Esophagus mucosa (tissue), 1 donor: ENCODE measurements at places on chromosomes 12 and 14. TPM values are rescaled to one million over a fixed set of nuclear protein-coding genes. Genes with fewer than 3 reads are reported as not detected.

GRCh38 chr14:59093902-59094301 lies 94.6 kb upstream of the DAAM1 start:
- ATAC-seq: no peak

GRCh38 chr12:9041321-9041720 lies 52.0 kb downstream of the KLRG1 start:
- no peak for ATAC-seq

DNA sequence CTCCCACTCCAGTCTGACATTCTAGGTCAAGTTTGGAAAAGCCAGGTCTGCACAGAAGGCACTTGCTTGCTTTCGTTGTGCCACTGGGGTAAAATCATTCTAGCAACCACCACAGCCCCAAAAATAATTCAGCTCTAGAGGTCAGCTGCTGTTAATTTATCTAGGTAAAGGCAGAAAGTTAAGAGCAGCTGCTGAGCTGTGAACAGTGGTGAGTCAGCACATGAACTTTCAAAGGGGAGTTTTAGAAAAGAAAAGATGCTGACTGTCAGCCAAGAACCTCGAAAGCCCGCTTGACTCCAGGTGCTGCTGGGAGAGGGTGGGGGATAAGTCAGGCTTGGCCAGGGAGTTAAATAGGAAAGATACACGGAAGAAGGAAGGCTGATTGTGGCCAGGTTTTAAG lies 12.7 kb downstream of the CCDC197 start:
- ATAC-seq: peak; percentile 55

GRCh38 chr14:76007379-76007778 lies 21.8 kb downstream of the IFT43 start:
- no peak for ATAC-seq

DNA sequence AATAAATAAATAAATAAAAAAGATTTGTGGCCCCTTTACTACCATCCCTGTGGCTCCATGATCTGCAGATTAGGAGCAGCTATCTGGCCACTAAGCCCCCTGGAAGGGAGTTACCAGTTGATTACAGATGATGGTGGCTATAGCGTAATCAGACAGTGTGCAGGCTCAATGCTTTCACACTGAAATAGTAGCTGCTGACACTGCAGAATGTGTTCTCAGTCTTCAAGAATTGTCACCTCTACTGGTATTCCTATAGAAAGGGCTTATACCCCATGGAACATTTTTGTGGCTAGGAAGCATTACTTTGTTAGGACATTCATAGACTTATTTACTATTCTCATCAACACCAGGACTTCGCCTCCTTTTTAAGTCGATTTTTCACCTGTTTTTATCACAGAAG lies 30.9 kb downstream of the DCAF4 start:
- ATAC-seq: no peak

GRCh38 chr14:104115131-104115600 lies 23.2 kb upstream of the KIF26A start:
- no peak for ATAC-seq

DNA sequence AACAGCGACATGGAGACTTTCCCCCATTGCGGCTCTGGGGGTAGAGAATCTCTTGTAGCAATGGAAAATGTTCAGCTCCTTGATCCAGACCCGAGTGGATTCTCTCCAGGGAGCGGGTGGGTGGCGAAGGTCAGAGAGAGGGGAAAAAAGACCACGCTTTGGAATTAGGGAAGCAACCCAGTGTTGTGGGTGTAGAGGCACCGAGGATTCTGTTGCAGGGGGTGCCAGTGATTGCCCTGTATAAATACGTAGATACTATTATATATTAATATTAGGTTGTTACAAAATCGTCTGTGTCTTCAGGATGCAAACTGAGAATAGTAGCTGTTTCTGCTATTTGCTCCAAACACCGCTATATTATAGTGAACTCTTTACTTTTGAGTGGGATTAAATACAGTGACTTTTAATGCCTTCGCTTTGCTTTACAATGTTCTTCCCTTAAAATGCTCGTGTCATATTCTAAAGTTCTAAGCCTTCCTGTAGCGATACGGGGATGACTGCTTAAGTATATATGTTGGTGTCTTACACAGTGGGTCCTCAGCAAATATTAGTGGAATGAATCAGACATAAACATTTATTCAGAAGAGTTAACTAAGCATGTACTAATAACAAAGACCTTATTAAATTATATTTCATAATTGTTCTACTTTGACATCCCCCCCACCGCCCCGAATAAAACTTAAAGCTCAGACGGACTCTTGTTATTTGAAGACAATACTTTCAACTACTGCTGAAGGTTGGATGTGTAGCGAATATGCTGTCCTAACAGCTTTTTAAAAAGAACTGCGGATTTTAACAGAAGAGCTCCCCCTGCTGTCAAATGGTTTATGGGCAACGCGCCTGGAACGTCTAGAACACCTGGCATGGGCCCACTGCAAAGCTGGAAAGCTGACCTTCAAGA lies 136.4 kb upstream of the KRAS start:
- ATAC-seq: peak; percentile 49

DNA sequence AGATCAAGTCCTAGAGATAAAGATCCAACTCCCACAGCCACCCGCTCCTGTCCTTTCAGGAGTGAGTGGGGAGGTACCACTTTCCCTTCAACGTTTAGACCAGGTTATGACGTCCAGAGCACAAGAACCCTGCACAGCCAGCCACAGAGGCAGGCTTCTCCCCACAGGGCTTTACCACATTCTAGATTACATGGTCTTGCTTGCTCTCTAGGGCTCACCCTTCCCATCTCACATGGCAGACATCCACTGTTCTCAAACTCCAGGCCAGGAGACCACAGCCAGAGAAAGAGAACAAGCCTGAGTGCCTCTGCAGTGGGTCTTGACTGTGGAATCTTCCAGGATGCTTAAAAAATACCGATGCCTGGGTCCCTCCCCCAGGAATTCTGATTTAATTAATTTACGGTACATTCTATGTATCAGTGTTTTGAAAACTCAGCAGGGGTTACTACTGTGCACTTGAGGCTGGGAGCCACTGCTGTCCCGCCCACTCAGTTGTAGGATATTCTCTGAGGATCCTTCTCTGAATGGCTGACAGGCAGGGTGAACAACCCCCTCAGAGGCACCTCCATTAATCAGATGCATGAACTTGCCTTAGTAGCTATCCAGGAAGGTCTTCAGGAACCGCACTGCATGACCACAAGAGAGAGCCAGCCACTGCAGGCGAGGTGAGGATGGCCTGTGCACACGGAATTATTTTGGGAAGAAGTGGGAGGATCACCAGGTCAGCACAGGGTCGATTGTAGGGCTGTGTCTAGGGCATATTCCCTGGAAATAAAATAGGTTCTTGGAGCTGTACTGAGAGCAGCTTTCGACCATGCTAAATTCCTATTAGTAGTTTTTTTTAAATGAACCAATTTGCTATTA lies 21.5 kb upstream of the SOCS2 start:
- ATAC-seq: no peak

GRCh38 chr12:101299346-101299745 lies 19.4 kb downstream of the UTP20 start:
- no peak for ATAC-seq

- no peak for ATAC-seq
Measured at GRCh38 chr12:93980711-93981110, 167.7 kb upstream of the PLXNC1 start.

DNA sequence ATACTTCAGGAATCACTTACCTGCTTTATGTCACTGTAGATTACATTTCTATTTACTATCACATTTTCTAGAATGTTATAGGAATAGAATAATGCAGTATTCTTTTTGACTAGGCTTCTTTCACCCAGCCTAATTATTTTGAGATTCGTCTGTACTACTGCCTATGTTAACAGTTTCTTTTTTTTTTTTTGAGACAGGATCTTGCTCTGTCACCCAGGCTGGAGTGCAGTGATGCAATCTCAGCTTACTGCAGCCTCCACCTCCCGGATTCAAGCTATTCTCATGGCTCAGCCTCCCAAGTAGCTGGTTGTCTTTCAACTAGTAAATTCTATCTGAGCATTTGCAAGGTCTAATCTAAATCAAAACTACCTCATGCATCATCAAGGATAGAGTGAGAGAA lies 6.4 kb downstream of the OR6C6 start:
- no peak for ATAC-seq

GRCh38 chr14:54503486-54503885 lies 6.2 kb upstream of the CGRRF1 start:
- peak; percentile 36 for ATAC-seq

GRCh38 chr12:79634957-79635471 lies 55.8 kb downstream of the PAWR start:
- peak; percentile 79 for ATAC-seq

- ATAC-seq: no peak
Measured at GRCh38 chr14:78758333-78758732, 588.2 kb downstream of the NRXN3 start.

DNA sequence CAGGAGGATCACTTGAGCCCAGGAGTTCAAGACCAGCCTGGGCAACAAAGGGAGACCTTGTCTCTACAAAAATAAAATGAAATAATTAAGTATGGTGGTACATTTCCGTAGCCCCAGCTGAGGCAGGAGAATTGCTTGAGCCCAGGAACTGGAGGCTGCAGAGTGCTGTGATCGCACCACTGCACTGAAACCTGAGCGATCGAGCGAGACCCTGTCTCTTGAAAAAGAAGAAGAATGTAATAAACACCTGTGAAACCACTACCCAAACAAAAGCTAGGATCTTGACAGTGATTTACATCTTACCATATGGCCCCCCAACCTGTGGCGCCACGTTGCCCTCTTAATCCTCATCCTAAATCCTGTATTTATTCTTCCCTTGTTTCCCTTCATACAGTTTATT lies 5.7 kb upstream of the DTX1 start:
- ATAC-seq: no peak

GRCh38 chr12:70609739-70610491 lies 27.3 kb downstream of the PTPRB start:
- peak; percentile 79 for ATAC-seq

- ATAC-seq: peak; percentile 89
Measured at GRCh38 chr12:6092784-6093722, 31.4 kb downstream of the VWF start.

DNA sequence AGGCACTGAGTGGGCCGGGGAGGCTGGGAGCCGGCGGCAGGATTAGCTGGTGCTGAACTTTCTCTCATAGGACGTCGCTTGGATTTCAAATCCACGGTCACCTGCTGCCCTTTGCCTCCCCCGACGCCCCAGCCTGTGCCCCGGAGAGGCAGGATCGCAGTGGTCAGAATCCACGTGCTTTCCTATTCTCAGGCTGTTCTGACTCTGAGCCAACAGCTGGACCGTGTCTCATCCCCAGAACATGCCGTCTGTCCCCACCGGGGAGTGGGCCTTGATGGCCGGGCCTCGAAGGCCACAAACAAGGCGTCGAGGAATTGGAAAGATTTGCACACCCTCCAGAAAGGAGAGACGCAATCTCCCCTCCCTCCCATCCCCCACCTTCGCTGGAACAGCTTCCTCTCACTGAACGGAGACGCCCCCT lies 18.5 kb upstream of the MLXIP start:
- no peak for ATAC-seq

DNA sequence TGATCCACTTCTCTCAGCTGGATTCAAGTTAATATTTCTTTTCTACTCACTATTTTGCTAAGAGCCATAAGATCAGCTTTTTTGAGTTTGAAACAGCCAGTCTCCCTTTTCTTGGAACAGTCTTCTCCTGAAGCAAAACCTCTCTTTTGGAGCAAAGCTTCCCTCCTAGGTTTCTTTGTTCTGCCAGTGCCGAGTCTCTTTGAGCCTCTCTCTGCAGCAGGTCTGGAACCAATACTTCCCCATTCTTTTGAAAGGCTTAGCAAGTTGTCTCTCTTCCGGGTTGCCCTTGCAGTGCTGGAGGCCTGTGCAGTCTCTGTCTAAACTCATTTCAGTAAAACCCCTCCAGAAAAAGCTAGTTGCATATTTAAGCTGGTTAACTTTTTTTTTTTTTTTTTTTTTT lies 454.8 kb downstream of the NOVA1 start:
- ATAC-seq: no peak

DNA sequence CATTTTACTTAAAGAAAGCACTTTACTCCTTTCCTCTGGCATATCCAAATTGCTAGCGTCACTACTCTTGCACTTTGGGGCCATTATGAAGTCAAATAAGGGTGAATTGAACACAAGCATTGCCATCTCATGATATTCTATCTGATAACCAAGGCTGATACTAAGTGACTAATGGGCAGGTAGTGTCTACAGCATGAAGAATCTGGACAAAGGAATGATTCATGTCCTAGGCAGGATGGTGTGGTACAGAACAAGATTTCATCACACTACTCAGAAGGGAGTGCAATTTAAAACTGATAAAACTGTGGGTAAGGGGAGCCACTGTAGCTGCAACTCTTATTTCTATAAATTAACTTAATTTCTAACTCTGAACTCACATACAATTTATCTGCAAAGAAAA lies 7.7 kb upstream of the SLC6A15 start:
- peak; percentile 57 for ATAC-seq

- no peak for ATAC-seq
Measured at GRCh38 chr14:101882141-101882935, 82.0 kb upstream of the DYNC1H1 start.

- ATAC-seq: no peak
Measured at GRCh38 chr14:37114002-37114401, 58.4 kb downstream of the SLC25A21 start.

DNA sequence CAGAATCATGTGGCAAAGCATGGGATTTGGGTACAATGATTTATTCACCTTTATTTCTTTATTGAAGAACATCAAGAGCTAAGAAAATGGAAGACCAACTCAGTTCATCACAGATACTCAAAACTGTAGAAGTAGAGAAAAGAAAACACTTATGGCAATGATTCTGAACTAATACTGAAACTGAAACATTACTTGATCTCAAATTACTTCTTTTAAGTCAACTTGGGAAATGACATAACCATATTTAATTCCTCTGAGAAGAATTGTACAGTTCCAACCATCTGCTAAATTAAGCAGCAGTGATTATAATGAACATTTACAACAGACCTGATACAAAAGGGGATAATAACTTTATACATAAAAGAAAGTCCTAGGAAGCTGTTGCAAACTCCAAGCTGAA lies 466.5 kb downstream of the TMTC2 start:
- no peak for ATAC-seq

GRCh38 chr14:94532447-94532846 lies 23.2 kb upstream of the SERPINA12 start:
- no peak for ATAC-seq

DNA sequence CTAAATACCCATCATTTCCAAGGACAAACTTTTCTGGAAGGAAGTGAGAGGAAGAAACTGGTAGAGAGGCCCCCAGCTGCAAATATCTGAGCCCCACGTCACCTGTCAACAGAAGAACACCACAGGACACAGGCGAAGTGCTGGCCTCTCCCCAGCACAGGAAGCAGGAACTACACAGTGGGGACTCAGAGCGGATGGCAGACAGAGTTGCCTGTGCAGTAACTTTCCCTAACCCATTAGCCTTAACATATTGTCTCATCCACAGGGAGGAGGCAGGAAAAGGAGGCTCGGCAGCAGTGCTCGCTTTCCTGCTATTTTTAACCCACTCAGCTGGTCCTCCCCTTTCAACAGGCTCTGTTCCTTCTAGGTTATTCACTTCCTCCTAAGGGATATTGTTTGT lies 111.5 kb upstream of the TMPO start:
- peak; percentile 15 for ATAC-seq

VWF gene
- total RNA-seq: 53.7 TPM

GPR84 gene
- 0.16 TPM for total RNA-seq

RASSF8 gene
- 4.3 TPM for total RNA-seq

MGP gene
- total RNA-seq: 16.7 TPM

LALBA gene
- not detected for total RNA-seq

SELPLG gene
- 0.76 TPM for total RNA-seq

HOXC6 gene
- 1.6 TPM for total RNA-seq

CCDC197 gene
- not detected for total RNA-seq

NRXN3 gene
- total RNA-seq: 0.60 TPM

DENND5B gene
- 0.60 TPM for total RNA-seq
